Activated CD4-positive, alpha-beta memory T cell treated with anti-CD3 and anti-CD28 coated beads for 36 hours (primary cell): ENCODE measurements at places on chromosomes 7 and 10.

DNA sequence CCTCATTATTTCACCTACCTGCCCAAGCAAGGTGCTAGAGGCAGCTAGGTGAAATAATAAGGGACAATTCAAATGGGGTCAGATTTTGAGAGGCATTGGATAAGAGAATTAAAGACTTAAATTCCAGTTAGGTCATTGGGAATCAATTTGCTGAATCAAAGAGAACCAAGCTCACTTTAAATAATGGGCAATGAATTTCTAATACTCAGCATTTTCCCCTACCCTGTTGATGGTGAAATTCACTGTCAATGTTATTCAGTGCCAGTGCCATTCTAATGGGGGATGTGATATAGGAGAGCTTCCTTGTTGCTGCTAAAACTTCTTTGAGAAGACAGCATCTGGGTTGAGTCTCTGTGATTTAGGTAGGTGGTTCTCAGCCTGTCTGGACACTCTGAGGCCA, 509.3 kb downstream of the PHTF2 start:
- H3K4me3 ChIP-seq, result no peak overlapping the region
- no peak for DNase-seq
- no peaks in the 10 kb centered on the region for H3K27me3 ChIP-seq
- H3K36me3 ChIP-seq, result no peaks in the 10 kb centered on the region
- no peaks in the 10 kb centered on the region for H3K4me1 ChIP-seq

DNA sequence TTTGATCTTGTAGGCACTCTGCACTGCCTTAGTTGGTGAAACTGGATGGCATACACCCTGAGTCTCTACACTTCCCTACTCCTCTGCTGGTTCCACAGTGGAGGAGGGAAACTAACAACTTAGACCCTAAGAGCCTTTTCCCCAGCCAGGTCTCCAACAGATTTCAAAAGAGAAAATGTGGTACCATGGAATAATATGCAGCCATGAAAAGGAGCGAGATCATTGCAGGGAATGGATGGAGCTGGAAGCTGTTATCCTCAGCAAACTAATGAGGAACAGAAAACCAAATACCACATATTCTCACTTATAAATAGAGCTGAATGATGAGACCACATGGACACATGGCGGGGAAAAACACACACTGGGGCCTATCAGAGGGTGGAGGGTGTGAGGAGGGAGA, 36.3 kb upstream of the CCDC3 start:
- H3K4me1 ChIP-seq, result no peaks in the 10 kb centered on the region
- no peak overlapping the region for H3K4me3 ChIP-seq
- no peak for DNase-seq
- no peak overlapping the region for H3K27ac ChIP-seq
- H3K27me3 ChIP-seq, result peaks cover 5% of the 10 kb centered on the region

GRCh38 chr7:130272381-130273080, 5.9 kb downstream of the CPA2 start:
- H3K27me3 ChIP-seq, result peaks cover 19% of the 10 kb centered on the region
- no peak overlapping the region for H3K27ac ChIP-seq
- H3K4me1 ChIP-seq, result peaks cover 23% of the 10 kb centered on the region

GRCh38 chr7:156582591-156583123, 57.9 kb upstream of the RNF32 start:
- peaks cover 2% of the 10 kb centered on the region for H3K27me3 ChIP-seq
- H3K36me3 ChIP-seq, result peaks cover 3% of the 10 kb centered on the region
- H3K4me1 ChIP-seq, result no peaks in the 10 kb centered on the region
- no peak overlapping the region for H3K4me3 ChIP-seq
- H3K27ac ChIP-seq, result no peak overlapping the region
- DNase-seq, result no peak

GRCh38 chr7:48312151-48312550, 140.9 kb downstream of the ABCA13 start:
- no peak overlapping the region for H3K4me3 ChIP-seq
- no peaks in the 10 kb centered on the region for H3K36me3 ChIP-seq
- no peaks in the 10 kb centered on the region for H3K4me1 ChIP-seq
- H3K27ac ChIP-seq, result no peak overlapping the region
- H3K27me3 ChIP-seq, result no peaks in the 10 kb centered on the region
